ENCODE measurements at places on chromosomes 16 and 17.

GRCh38 chr16:4700380-4700996 is 7.1 kb downstream of the NUDT16L1 start:
- DNase-seq = no peak

- no peak for DNase-seq
These were observed 113.8 kb downstream of the SOCS1 start for GRCh38 chr16:11142261-11142630.

DNA sequence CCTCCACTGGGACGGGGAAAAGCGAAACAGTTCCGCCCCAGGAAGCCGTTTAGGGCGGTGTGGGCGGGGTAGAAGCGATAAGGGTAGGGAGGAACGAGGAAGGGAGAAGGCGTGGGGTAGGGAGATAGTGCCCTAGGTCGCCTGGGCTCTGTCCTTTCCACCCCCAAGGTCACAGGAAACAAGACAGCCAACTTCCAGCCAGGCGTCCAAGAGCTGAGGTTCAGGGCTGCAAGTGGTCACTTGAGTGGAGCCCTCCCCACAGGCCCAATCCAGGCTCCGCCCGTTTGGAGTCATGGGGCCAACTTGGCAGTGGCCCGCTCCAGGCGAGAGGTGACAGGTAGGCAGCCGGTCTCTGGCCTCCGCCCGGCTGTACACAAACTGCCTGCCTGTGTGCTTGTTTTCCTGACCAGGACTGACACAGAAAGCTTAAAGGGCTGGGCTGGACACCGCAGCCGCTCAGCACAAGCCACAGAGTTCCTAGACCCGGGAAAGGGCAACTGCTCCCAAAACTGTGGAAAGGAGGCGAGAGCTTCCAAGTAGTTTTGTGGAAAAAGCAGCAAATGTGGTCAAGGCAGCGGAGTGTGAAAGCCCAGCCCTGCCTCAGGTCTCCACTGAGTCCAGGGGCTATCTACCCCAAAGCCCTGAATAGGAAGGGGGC is at the start of gene RILP:
RILP (minus strand) TSS at position 23 of the 658 bp plus-strand sequence. CDS start 62 bp downstream, outside the sequence.
- DNase-seq = peak; percentile 71

- no peak for DNase-seq
These were observed 7.2 kb downstream of the SOX9 start for GRCh38 chr17:72128039-72128438.

DNA sequence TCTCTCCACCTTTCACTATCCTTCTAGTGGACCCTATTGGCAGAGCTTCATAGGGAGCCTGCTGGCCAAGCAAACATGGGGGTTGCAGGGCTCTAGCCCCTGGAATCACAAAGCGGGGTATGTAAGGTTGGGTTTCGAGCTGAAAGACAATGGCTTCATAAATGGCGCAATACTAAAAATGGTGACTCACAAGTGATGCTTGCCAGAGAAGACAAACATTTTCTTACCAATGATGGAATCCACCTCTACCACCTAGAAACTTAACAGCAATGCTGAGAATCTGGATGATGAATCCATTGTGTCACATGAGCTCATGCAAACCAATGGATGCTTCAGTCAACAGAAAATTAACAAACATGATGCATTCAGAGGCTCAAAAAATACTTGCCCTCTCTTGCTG is 375.3 kb upstream of the PSMD7 start:
- DNase-seq = no peak

DNA sequence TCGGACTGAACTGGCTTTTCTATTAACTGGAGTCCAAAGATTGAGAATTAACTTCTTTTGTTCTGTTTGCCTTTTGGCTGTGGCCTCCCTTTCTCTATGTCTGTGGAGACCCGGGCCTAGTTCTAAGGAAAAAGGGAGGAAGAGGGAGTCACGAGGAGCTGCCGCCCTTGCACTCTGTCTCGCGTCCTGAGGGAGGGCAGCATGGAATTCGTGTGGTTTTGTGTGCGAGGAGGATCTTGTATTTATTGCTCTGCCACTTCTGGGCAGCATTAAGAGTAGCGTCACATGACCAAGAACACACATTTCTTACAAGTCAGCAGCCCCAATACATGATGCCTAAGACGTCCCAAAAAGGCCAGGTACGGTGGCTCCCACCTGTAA is 23.6 kb downstream of the METTL22 start:
- DNase-seq = no peak

DNA sequence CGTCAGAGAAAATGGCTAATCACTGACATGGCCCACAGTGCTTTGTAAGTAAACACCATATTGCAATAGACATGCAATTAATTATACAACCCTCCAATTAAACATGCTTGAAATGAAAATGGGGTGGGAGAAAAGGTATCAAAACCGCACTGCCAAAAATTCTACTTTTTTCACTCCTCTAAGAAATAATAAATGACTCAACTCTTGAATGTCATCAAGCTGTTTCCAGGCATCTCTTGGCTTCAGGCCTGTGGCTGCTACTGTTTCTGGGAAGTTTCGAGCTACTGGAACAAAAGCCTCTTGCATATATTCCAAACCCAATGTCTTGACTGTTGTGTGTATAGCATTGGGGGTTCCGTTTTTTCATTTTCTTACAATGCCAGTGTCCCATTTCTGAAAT is 412.6 kb downstream of the RBFOX1 start:
- DNase-seq = no peak

DNA sequence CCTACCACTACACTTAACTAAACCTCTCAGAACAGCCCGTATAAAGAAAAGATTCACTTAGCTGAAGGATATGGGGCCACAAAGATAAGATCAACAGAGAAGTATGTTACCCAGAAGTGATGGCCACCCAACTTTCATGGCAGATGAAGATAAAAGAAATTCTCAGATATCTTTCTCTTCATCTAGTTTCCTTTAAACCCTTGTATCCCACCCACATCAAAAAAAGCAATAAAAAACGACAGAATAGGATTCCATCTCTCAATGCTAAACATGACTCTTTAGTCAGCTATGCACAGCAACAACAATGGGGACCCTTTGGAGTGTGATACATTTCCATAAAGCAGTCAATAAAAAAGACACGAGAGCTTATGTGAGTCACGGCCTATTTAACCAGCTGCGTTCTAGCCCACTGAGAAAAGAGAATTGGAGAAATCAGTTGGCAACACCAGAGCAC is 86.6 kb downstream of the SNX11 start:
- DNase-seq = peak; percentile 25

GRCh38 chr17:8485491-8485890 is 49.8 kb downstream of the NDEL1 start:
- DNase-seq = no peak

DNA sequence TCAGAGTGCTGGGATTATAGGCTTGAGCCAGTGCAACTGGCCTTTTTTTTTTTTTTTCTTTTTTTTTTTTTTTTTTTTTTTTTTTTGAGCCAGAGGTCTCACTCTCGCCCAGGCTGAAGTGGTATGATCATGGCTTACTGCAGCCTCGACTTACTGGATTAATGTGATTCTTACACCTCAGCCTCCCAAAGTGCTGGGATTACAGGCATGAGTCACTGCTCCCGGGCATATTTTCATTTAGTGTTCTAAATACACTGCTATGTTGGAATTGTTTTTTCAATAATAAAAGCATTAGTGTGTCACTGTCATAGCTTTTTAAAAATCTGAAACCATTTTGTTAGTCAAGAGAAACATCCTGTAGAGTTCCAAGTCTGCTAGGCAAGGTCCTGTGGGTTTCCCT is 40.3 kb downstream of the NDE1 start:
- DNase-seq = no peak

- DNase-seq = no peak
These were observed 84.3 kb downstream of the MARCHF10 start for GRCh38 chr17:62723842-62724241.

DNA sequence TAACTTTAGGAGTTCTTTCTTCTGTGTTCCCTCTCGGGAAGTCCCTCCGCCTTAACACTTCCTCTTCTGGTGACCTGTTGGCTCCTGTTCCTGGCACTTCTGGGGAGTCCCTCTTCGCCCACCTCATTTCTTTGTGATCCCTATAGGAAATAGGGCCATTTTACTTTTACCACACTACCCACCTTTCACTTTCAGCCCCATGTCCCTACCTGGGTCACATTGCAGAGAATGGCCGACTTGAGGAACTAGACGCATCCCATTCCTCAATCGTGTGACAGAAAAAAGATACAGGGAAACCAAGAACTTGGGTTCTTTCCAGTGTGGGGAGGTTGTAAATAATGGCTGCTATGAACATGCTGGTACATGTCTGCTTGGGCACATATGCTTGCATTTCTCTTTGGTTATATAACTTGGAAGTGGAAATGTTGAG is 6.6 kb downstream of the IL21R start:
- no peak for DNase-seq

DNA sequence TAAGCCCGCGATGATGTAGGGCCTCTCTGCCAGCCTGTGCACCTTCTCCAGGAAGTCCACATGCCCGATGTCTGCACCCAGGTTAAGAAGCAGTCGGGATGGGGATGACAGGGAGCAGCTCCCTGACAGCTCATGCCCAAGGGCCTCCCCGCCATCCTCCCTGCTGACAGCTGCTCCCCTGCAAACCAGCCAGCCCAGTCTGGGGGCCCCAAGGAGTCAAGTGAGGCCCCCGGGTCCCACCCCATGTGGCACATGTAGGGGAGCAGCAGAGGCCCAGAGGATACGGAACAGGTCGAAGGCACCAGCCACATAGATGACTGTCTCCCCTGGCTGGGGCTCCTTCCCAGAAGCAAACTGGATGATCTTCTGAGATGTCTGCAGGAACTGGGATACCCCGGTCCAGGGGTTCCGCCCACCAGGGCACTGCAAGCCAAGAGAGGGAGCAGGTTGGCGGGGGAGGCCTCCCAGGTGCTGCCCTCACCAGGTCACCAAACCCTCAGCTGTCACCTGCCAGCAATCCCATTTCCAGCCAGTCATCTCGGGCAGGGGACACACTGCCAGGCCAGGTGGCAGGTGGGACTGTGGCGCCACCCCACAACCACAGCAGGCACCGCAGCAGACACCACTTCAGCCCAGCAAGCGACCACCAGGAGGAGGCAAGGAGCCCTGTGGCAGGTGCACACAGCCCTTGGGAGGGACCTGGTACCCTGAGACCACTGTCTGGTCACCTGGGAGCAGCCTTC is 4.6 kb downstream of the PCYT2 start:
- no peak for DNase-seq

DNA sequence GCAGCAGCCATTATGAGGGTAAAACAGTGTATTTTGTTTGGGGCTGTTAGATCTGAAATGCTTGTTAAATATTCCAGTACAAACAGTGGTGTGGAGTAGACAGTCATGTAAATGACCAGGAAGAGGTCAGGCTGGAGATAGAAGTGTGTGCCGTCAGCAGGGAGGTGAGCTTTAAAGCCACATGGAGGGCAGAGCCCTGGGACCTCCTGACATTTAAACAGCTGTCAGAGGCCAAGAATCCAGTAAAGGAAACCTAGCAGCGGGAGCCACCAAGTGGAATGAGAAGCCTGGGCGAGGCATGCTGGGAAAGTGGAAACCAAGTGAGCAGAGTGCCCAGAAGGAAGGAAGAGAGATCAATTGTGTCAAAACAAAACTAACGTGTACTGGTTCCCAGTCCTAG is 26.8 kb downstream of the C17orf67 start:
- no peak for DNase-seq

- DNase-seq = no peak
These were observed 40.1 kb downstream of the KLHDC4 start for GRCh38 chr16:87725596-87726235.

DNA sequence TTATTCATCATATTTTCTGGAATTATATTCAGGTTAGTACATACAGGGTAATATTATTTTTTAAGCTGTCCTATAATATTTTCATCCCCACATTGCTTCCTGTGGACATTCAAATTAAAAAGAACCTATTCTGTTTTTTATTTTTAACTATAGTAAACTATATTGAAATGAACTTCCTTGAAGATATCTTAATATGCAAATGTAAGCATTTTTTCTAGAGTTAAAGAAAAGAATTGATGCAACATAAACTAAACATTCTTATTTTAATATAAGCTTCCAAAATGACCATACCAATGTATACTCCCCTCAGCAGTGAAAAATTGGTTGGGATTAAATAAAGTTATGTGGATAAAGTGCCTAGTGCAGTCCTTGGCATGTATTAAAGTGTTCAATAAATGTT is 416.6 kb downstream of the KIF2B start:
- no peak for DNase-seq

DNA sequence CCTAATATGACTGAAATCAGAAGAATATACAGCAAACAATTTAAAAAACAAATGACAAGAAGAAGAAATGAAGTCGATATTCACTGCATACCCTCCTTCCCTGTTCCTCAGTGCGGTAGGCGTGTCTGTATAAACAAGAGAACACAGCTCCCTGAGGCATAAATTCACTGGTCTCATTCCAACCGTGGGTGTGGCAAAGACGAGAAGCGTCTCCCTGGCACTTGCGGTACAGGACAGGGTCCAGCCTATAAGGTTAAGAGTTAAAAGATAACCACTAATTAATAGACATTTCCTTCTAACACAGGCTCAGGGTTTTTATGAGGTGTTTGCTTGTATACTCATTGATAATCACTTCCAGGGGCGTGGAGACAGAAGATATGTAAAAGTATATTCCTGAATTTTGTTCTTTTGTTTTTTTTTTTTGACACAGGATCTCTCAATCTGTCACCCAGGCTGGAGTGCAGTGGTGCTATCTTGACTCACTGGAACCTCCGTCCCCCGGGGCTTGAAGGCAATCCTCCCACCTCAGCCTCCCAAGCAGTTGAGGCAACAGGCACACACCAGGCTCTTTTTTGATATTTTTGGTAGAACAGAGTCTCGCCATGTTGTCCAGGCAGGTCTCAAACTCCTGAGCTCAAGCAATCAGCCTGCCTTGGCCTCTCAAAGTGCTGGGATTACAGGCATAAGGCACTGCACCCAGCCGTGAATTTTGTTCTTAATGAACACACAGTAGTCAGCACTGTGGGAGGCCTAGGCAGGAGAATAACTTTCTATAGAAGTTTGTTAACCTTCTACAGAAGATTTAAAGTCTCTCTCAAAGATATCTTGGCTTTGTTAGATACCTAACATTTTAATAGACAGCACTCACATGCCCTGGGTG is 59.1 kb upstream of the CLEC18B start:
- DNase-seq = no peak

DNA sequence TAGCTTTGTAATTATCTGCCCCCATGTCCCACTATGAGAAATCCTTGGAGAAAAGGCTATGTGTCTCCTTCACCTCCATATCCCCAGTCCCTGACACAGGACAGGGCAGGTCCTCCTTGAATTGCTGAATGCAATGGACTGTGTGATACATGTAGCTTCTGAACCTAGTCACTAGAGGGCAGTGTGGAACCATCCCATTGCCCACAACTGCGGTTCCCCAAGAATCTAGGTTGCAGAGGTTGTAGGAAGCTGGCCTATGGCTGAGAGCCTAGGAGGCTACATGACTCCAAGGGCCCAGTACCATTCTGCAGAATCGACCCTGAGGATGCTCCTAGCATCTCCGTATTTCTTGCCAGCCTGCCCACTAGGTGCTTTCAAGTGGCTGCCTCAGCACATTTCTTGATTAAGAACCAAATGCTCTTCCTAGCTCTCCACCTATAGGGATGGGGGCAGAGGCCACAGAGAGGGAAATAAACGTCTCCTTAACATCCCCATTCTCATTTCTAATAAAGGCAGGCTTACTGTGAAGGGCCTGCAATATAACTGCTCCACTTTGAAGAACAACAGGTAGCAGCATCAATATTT is 394.0 kb downstream of the CA10 start:
- DNase-seq = peak; percentile 59

GRCh38 chr16:46920402-46921068 is 36.4 kb downstream of the GPT2 start:
- no peak for DNase-seq

Data from DND-41 (cell line).